Neural crest cell (in vitro differentiated cells): ENCODE measurements at places on chromosomes 3 and 15. TPM values are rescaled to one million over a fixed set of nuclear protein-coding genes. Genes with fewer than 3 reads are reported as not detected.

DNA sequence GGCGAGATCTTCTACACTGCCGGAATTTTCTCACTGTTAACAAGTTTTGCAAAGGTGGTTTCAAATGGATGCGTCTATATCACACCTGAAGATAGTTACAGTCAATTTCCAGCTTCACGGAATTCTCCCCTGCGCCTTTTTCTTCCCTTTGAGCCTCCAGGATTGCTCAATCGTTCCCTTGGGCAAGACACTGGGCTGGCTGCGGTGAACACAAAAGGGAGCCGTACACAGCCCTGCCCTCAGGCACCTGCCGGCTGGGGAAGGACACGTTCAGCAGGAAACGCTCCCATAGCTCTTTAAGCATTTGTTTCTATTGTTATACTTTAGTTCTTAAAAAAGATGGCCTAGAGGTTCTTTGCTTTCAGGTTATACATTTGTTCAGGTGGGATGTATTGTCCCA, 85.7 kb downstream of the C3orf70 start:
- H3K36me3 ChIP-seq = no peaks in the 10 kb centered on the region
- no peak overlapping the region for H3K4me3 ChIP-seq
- H3K27ac ChIP-seq = no peak overlapping the region
- no peaks in the 10 kb centered on the region for H3K27me3 ChIP-seq
- no peak for DNase-seq

GRCh38 chr3:114093016-114093380, 36.5 kb downstream of the QTRT2 start:
- H3K27me3 ChIP-seq = no peaks in the 10 kb centered on the region
- H3K27ac ChIP-seq = no peak overlapping the region
- DNase-seq = no peak

- no peaks in the 10 kb centered on the region for H3K4me1 ChIP-seq
- H3K36me3 ChIP-seq = peaks cover 37% of the 10 kb centered on the region
- no peak for DNase-seq
- H3K4me3 ChIP-seq = no peak overlapping the region
- no peaks in the 10 kb centered on the region for H3K27me3 ChIP-seq
Measured at GRCh38 chr3:139416275-139416674, 26.8 kb upstream of the COPB2 start.

- H3K27ac ChIP-seq = no peak overlapping the region
- no peaks in the 10 kb centered on the region for H3K36me3 ChIP-seq
- DNase-seq = no peak
- no peak overlapping the region for H3K4me3 ChIP-seq
- peaks cover 20% of the 10 kb centered on the region for H3K4me1 ChIP-seq
Measured at GRCh38 chr3:7695049-7695448, 806.6 kb upstream of the LMCD1 start.

DNA sequence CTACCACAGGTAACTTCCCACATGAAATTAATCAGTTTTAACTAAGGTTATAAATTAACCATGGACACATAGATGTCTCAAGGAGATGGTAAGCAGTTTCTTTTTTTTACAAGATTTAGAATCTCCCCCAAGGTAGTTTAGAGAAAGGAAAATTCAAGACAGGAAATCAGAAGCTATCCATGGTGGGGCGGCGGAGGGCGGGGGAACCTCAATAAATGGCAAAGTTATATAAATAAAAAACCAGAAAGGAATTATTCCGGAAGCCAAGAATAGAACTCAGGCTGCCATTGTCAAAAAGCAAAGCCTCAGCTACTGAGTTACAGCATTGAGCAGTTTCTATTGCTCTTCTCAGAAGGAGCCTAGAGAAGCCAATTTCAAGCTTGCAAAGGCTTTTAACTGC, 172.1 kb upstream of the SMAD3 start:
- H3K4me3 ChIP-seq = no peak overlapping the region
- no peaks in the 10 kb centered on the region for H3K36me3 ChIP-seq
- H3K27ac ChIP-seq = no peak overlapping the region
- no peaks in the 10 kb centered on the region for H3K27me3 ChIP-seq
- DNase-seq = no peak

Gene SMAD6
- 4.7 and 5.4 TPM in 2 replicates for total RNA-seq

Gene HOMER2
- total RNA-seq = 17.6 and 18.7 TPM in 2 replicates
